ENCODE measurements at places on chromosomes 13 and 19.
A peak's percentile ranks its signal among the peaks of the same experiment; 100 is the strongest.

DNA sequence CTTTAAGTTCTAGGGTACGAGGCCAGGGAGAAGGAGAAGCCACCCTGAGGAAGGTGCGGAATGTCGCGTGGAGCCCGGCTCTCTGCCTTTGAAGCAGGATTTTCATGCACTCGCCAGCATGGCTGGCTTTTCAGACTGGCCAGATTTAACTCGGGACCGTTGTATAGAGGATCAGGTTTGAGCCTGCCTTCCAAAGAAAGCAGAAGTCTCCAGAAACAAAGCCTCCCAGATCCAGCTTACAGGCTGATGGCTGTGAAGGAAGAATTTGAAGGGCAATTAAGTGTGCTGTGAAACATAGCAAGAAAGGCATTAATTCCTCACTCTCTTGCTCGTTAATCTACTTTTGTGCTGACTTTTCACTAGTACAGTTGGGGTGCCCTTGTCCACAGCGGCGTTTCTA, 140.2 kb downstream of the SOX1 start:
- DNase-seq = no peak

DNA sequence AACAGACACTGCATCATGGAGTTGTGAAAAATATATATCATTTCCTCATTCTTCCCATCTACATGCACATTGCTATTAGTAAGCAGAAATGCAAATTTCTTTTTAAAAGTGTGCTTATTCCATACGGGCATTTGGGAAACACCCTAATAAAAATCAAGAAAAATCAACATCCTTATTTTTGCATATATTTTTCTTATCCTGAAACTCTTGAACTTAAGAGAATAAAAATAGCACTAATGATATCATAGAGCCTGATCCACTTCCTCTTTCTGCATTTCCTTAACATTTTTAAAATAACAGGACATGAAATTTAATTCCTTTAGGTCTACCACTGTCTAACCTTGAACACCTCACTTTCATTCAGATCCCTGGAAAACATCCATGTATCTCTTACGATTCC, 123.3 kb downstream of the VWA8 start:
- DNase-seq = peak; percentile 7

- peak; percentile 62 for DNase-seq
Measured at GRCh38 chr19:54030895-54031586, 32.7 kb downstream of the VSTM1 start.

- no peak for DNase-seq
Measured at GRCh38 chr13:102225892-102226291, 176.0 kb downstream of the FGF14 start.
